ENCODE measurements at places on chromosomes 12 and 14.

GRCh38 chr14:58733451-58734208 lies 95.9 kb downstream of the DACT1 start:
- DNase-seq = no peak

GRCh38 chr14:96095581-96096476 lies 56.7 kb downstream of the C14orf132 start:
- DNase-seq = peak; percentile 49

- no peak for DNase-seq
Measured at GRCh38 chr12:132888852-132889251, 1.4 kb upstream of the CHFR start.

DNA sequence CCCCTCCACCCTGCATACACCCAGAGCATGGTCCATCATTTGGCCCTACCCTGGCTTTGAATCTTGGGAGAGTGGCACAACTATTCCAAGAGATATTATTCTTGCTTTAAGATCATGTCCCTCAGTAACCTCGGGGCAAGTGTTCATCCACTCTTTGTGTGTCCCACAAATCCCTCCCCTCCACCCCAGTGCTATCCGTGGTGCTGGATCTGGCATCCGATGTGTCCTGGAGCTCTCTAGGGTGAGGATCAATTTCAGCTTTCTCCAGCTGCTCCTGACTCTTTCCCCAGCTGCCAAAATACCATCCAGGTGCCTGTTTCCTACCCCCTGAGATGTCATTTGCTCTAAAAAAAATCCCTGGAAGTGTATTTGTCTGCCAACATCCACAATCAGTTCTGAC lies 64.8 kb upstream of the CMKLR1 start:
- DNase-seq = no peak

- DNase-seq = no peak
Measured at GRCh38 chr14:99511421-99512109, 30.4 kb downstream of the CCNK start.

- DNase-seq = no peak
Measured at GRCh38 chr14:65095633-65096205, 6.6 kb downstream of the MAX start.

GRCh38 chr12:92524489-92524888 lies 178.3 kb upstream of the PLEKHG7 start:
- DNase-seq = no peak

GRCh38 chr12:121812921-121813896 lies 9.4 kb downstream of the SETD1B start:
- DNase-seq = no peak

DNA sequence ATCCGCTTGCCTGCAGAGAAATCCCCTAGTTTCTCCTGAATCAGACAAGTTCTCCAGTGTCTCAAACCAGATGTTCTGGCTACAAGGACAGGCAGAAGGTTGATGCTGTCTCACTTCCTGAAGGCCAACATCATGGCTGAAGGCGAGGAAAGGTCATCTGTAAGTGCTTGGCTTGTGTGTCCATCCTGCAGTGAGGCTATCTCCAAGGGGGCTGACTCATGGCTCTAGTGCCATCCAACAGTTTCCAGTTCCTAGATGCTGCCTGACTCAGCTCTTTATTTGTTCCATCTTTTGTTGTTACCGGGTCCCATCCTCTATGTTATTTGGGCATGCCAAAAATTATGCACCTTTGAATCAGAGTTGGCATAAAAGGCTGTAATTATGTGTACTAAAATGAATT lies 232.1 kb upstream of the TBX3 start:
- no peak for DNase-seq

DNA sequence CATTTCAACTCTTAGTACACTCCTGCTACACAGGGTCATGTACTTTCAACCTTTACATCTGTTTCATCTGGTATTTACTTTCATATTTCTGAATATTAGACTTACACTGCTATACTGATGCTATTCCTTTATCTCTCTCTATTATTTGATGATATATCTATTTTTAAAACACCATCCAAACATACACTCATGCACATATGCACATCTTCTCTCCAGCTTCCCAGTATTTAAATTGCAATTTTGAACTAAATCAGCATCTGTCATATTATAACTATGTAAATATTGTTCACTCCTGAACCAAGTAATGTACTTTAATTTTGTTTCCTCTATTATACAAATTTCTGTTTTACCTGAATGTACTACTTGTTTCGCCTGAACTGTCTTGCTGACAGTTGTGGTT lies 293.6 kb upstream of the FLRT2 start:
- DNase-seq = no peak

DNA sequence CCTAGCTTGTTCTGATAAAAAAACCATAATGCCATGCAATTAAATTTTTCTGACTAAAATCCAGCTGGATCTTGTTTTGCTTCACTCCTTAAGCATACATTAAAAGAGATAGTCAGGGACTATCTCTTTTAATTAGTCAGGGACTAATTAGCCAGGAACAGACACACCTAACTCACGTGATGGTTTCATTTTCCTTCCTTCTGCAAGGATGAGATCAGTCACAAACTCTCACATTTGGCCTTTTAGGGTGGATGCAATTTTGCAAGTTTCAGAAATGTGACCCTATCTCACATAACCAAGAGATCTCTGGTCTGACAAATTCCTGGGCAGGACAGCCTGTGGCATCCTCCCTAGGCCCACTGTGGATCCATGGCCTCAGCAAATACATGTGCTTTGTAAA lies 62.4 kb downstream of the SETD3 start:
- DNase-seq = no peak

GRCh38 chr12:113040722-113041171 lies 15.8 kb upstream of the DTX1 start:
- DNase-seq = no peak

GRCh38 chr14:36313898-36314297 lies 6.5 kb downstream of the MBIP start:
- DNase-seq = no peak

DNA sequence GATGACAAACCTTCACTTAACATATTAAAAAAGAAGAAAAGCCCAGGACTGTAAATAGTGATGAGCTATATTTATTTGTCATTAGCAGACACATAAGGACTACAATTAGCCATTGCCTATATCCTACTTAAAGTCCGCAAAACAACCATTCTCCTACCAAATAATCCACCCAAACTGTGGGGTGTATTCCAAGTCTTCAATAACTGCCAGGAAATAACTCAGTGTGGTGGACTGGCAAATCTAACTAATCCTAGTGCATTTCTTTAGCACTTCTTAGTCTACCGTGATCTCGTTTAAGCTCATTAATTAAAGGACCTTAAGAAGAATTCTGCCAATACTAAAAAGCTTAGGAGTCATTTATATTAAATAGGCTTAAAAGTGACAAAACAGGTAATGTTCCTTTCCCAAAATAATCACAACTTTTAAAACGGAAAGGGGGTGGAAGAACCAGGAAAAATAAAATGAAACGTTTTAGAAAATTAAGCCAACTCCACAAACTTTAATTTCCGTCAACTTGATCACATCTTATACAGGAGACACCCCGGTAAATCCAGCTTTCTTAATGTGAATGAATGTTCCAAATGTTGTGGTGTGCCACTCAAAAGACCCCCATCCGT lies 1.8 kb downstream of the NOVA1 start:
- no peak for DNase-seq

DNA sequence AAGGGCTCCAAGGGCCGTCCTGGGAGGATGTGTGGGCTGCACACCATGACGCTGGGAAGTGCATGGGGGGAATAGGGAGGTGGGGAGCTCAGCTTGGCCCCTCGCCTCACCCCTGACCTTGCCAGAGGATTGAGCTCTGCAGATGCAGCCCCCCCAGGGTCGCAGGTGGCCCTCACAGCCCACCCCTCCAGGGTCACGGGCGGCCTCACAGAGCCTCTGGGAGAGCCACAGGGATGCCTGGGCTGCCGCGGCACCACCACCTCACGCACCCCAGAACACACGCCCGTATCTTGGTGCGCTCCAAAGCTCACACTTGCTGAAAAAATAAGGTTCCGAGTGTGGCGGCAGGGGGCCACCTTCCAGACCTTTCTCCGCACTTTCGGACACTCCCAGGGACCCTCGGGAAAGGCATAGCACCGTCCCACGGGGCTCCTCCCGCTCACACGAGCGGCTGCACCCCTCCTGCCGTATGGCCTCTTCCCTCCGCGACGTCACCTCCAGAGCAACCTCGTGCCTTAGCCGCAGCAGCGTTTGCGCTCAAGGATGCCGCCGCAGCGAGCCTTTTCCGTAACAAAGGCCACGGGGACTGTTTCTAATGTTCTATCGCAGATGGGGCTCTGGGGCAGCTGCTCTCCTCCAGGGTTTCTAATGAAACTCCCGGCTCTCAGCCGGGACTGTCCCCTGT lies 9.9 kb upstream of the FBRSL1 start:
- DNase-seq = no peak

DNA sequence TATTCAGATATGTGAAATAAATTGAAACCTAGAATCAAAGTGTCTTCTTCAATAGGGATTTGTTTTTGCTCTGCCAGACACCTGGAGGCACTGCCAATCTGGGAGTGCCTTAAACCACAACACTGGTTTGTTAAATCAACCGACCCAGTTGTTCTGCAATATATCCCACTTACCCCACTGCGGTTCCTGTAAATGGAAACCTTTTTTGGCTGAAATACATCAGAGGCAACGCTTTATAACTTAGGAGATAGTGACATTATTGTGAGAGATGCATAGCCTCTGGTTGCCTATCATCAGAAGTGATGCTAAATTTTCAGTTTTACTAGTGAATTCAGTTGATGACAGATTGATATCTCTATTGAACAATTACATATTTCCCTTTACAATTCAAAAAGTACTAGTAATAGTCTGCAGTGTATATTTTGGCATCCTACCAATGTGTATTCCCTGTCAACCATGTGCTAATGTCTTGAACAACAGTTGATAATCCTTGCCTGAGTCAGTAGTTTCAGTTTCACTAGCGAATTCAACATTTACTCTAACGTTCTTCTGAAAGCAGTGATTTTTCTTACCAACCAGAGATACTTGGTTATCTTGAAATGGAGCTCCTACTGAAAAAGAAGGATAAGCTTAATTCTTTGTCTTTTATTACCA lies 30.5 kb downstream of the PPP2R5C start:
- DNase-seq = no peak

GRCh38 chr12:105852951-105853350 lies 285.8 kb downstream of the NUAK1 start:
- DNase-seq = no peak

Measured in HuH-7.5 (cell line).